Ecto neural progenitor cell (in vitro differentiated cells): ENCODE measurements at places on chromosomes 3 and 15.

DNA sequence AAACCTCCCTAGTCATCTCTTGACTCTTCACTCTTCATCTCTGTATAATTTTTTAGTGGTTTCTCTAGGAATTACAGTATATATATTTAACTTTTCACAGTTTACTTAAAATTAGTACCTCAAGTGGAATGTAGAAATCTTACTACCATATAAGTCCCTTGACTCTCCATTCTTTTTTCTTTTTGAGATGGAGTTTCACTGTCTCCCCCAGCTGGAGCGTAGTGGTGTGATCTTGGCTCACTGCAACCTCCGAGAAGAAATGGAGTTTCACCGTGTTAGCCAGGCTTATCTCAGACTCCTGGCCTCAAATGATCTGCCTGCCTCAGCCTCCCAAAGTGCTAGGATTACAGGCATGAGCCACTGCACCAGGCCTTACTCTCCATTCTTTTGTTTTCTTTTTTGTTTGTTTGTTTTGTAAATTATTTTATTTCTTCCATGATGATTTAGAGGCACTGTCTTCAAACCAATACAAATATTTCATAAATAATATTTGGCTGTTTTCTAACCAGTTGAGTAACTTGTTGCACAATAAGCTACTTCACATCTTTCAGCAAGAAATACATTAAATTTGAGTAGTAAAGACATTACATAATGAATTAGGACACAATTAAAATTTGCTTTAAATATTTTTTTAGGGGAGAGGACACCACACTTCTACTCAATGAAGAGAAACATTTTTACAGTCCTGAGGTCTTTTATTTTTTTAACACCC lies 144.8 kb downstream of the RBPMS2 start:
- no peak for DNase-seq

DNA sequence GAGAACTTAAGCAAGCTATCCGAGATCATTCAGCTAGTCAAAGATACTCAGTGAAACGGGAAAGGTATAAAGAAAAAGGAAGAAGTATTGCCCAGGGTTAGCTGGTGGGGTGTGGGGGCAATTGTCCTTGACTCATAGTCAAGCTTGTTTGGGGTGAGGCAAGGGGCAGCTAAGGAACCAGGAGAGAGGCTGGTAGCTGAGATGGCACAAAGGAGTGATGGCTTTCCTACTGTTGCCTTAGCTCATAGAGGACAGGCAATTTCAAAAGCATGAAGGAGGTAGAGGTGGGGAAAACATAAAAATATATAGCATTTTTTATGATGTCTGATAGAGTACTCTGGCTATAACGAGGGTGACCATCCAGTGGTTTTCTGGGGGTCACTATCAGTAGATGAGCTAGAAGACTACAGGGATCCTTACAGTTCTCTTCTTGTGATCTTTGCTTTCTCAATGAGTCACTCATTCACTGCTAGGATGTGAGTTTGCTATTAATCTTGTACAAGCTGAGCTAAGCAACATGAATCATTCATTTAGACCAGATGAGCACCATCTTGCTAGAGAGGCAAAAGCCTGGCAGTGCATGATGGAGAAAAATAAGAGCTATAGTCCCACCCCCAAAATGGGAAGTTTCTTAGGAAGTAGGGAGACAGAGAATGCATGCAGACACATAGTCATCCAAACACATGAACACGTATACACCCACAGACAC lies 207.1 kb upstream of the PFN2 start:
- no peak for DNase-seq

DNA sequence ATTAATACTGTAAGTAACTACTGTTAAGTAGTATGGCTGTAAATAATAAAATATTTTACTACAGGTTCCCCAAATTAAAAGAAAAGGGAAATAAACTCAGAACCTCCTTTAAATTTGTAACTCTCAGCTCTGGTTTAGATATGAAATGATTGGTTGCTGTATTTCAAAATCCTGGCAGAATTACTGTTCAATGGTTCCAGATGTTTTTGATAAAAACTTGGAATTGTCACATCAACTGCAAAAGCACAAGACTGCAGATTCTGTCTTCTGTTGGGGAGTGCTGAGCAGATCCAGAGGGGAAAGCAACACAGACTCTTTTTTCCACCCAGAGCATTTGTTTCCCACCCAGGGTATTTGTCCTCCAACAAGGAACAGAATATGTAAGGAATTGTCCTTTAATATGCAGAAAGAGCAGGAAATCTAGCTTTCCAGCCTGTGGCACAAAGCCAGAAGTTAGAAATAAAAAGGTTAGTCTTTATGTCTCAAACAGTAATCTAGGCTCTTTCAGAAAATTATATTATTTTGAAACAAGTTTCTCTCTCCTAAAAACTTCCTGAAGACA lies 178.1 kb downstream of the KLHL25 start:
- DNase-seq = no peak

DNA sequence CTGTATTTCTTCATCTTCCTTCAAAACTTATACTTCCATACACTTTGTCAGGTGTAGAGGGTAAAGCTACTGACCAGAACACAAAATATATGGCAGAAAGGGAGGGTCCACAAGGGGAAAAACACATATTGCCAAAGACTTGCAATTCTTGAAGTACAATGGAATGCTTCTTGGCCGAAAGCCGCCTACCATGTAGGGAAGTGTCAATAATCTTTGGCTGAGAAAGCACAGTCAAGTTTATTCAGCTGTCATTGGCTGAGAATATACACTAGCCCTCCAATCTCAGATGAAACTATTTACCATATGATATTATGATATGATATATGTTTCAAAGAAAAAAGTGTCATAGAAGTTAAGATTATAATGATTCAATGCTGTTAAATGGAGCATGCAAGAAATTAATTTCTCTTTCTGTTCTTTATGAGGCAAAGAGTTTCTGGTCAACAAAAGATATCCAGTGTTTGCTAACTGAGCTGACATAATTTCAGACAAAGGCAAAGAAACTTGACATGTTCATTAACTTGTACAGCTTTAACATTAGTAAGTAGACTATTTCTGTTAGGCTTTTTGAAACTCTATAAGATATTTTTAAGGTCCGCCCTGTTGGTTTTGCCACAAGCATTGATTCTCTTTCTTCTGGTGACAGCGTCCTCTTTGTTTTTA lies 89.0 kb upstream of the LPP start:
- DNase-seq = no peak

DNA sequence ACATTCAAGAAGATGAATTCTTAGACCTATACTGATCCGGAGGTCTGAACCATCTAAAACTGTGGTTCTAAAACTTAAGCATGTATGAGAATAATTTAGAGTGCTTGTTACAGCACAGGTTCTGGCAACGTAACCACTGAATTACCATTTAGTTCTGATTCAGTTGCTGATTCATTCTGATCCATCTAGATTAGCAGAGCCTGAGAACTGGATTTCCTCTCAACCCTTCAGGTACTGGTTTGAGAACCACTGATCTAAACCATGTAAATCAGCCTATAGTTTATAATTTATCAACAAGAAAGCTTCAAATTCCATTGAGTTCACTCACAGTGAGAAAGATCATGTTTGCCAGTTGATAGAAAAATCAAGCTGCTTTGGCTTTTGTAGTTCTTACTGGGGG lies 1001.1 kb upstream of the EPHA6 start:
- no peak for DNase-seq

- DNase-seq = no peak
Observed at GRCh38 chr3:151660885-151661284, 72.8 kb upstream of the AADACL2 start.

DNA sequence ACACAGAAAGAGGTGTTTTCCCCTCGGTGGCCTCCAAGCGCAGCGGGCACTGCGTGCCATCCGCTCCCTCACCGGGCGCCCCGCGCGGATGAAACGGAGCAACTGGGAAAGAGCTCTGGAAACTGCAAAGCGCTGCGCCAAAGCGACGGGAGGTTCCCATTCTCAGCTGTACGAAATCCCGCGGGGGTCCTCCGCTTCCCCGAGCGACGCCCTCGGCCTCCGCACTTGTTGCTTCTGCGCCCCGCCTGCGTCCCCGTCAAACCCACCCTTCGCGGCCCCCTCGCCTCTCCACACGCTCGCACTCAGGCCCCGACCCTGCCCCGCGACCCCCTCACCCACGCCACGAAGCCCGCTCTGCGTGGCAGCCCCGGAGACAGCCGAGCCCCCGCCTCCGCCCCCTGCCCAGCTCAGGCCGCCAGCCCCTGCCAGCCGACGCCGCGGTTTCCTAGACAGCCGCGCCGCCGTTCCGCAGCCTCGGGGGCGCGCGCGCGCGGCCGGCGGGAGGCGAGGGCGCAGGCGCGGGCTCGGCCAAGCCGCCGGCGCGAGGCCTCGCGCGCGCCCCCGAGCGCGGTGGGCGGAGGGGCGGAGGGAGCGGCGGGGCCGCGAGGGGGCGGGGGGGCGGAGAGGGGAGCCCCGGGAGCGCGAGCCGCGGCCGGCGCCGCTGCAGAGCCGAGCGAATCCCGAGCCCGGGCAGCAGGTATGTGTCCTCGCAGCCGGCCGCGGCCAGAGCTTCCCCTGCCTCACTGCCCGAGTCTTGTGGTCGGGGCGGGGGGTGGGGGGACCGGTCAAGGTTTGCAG lies at the start of gene TMEM266:
Gene TMEM266 (plus strand): TSS at position 666 of the 798 bp plus-strand sequence. CDS start 74,279 bp downstream, outside the sequence.
- DNase-seq = peak; percentile 84

GRCh38 chr3:188662795-188663194 lies 508.8 kb downstream of the LPP start:
- DNase-seq = no peak

DNA sequence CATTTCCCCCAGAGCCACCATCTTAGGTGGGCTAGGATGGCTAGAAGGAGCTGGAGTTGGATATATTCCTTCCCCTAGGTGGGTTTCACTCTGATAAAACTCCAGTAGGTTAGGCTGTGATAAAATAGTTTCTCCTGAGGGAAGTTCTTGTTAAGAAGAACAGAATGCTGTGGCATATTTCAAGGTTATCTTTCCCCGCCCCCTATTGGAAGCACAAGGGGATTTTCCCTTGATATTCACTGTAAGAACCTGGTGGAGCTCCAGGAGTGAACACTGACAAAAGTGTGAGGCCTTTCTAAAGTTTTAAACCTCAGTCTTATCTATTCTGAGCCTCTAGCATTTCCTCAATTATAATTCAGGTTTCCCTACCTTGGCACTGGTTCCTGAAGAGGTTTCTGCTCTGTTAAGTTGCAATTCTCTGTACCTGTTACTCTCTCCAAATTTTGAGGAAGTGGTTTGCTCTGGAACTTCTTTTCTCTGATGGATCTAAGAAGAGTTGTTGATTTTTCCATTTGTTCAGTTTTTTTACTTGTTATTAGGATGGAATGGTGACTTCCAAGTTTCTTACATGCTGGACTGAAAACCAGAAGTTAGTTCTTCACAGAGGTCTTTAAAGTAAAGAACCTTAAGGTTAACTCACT lies 113.5 kb downstream of the GMPS start:
- no peak for DNase-seq

DNA sequence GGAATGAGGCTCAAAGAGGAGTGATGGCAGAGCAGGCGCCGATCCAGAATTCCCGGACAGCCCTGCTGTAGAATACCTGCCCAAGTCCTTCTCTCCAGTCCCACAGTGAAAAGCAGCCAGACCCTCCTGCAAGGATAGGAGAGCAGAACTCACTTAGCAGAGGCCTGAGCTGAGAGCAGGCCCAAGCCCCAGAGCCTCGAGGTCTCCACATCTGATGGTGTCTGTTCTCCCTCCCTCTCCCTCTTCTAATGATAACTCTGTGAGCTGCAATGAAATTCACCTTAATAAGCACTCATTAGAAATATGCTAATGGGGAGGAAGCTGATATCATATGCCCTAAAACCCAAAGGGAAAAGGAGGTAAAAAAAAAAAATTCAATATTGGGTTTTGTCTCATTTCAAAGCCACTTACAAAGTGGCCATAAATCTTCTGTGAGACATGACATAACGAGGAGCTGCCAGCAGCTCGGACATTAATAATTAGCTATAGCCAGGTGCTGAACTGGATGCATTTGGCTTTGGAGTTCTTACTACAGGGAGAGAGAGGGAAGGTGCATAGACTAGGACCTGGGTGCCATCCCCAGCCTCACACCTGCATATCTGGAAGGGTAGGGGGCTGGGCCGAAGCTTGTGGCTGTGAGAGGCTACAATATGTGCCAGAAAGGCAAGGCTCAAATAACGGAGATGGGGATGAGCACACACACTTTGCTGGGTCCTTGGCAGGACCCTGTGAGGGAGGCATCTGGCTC lies 108.4 kb downstream of the MEGF11 start:
- DNase-seq = no peak

DNA sequence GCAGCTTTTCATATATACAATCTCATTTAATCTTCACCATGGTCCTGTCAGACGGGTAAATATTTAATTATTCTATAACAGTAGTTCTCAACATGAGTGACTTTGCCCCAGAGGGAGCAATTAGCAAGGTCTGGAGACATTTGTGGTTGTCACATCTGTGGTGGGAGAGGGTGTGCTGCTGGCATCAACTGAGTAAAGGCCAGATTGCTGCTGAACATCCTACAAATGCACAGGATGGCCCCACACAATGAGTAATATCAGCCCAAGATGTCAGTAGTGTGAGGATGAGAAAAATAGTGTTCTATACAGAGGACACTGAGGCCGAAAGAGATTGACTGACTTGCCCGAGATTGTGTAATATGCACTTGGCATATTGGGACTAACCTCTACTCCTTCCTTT lies 156.0 kb downstream of the AGBL1 start:
- no peak for DNase-seq

DNA sequence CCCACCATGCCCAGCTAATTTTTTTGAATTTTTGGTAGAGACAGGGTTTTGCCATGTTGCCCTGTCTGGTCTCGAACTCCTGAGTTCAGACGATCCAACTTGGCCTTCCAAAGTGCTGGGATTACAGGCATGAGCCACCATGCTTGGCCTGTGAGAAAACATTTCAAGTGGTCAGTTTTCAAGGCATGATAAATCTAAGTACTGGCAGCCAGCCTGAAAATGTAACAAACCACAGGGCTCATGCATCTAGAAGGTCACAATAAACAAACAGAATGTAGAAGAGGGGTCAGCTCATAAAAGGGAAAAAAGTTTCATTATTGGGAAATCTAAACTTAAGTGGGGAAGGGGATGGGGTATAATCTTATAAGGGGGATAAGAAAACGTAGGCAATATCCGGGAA lies 39.9 kb downstream of the PPCDC start:
- DNase-seq = peak; percentile 8
